NCI-H1092 (cell line): ENCODE measurements at places on chromosomes 2 and 18.

GRCh38 chr18:22536558-22536957, 118.8 kb upstream of the CTAGE1 start:
- DNase-seq: no peak

GRCh38 chr2:10790228-10790973, 22.2 kb downstream of the PDIA6 start:
- no peak for DNase-seq

DNA sequence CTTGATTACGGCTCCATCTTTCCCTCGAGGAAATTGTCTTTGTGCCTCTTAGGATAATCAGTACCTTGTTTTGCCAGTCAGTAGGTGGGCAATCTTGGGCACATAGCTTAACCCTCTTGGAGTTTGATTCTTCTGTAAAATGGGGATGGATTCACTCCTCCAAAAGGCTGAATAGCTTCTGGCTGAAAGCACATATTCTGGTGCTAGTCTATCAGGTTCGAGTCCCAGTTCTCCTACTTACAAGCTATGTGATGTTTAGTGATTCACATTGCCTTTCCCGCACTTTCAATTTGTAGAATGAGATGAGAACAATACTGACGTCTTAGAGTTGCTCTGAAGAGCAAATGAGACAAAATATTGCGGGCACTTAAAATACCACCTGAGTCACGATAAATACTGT, 43.9 kb downstream of the ATIC start:
- DNase-seq: no peak

DNA sequence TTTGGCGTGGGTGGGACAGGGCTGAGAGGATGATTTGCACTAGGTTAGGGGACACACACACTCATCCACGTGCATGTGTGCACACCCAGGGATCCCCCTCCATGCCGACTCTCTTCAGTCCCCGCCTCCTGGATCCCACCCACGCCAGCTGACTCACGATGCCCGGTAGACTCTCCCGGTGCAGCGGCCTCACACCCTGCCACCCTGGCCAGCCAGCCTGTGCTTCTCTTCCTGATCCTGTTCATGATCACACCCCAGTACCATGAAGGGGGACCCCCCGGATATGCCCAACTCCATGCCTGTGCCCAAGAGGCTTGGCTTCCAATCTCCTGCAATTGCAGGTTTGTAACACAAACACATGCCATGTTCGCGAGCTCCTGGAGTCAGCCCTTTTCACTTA, 157.8 kb upstream of the HDAC4 start:
- DNase-seq: no peak

- DNase-seq: no peak
These were observed 15.1 kb upstream of the KCNE4 start for GRCh38 chr2:223036790-223037444.

DNA sequence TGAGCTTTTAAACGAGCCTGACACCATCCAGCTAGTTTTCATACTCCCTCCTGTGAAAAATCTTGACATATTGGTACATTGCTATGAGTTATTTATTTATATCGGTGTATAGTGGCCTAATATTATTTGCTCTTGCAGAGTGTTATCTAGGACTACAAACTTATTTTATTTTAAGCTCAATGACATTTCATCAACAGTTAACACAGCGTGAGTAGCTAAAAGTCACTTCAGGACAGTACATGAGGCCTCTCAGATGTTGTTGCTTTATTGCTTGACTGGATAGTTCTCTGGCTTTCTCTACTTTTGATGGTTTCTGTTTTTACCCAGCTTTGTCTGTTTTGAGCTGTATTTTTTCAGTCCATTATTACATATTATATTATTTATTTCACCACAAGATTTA, 172.9 kb upstream of the KLF7 start:
- DNase-seq: no peak
